Activated CD8-positive, alpha-beta memory T cell treated with anti-CD3 and anti-CD28 coated beads, Interleukin-2, amount 10 ng/mL, durations not matched to agents 7 days and 5 days (primary cell): ENCODE measurements at places on chromosomes 1 and 21. TPM values are rescaled to one million over a fixed set of nuclear protein-coding genes. Genes with fewer than 3 reads are reported as not detected.

The NUDT4B gene
- total RNA-seq, result not detected

The SYT14 gene
- not detected for total RNA-seq

The KRTAP19-1 gene
- total RNA-seq, result not detected

DNA sequence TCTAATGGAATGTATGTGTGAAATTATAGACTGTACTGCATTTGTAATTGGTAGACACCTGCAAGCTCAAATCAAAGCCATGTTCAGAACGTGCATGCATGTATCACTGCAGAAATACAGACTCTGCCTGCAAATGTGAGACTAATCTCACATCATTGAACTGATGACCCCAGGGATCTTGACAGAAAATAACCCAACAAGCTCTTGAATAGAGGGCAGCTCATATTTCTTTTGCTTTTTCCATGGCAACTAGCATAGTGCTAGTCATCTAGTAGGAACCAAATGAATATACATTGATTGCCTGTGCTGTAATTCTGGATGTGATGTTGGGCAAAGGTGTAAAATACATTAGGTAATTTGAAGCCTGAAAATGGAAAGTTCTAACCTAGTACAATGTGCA, 62.4 kb downstream of the PTPRC start:
- peaks cover 76% of the 10 kb centered on the region for H3K4me1 ChIP-seq
- peaks cover 86% of the 10 kb centered on the region for H3K36me3 ChIP-seq
- no peaks in the 10 kb centered on the region for H3K27me3 ChIP-seq
- no peak overlapping the region for H3K4me3 ChIP-seq
- H3K27ac ChIP-seq, result peak overlapping the region; percentile 69
- no peak for DNase-seq

DNA sequence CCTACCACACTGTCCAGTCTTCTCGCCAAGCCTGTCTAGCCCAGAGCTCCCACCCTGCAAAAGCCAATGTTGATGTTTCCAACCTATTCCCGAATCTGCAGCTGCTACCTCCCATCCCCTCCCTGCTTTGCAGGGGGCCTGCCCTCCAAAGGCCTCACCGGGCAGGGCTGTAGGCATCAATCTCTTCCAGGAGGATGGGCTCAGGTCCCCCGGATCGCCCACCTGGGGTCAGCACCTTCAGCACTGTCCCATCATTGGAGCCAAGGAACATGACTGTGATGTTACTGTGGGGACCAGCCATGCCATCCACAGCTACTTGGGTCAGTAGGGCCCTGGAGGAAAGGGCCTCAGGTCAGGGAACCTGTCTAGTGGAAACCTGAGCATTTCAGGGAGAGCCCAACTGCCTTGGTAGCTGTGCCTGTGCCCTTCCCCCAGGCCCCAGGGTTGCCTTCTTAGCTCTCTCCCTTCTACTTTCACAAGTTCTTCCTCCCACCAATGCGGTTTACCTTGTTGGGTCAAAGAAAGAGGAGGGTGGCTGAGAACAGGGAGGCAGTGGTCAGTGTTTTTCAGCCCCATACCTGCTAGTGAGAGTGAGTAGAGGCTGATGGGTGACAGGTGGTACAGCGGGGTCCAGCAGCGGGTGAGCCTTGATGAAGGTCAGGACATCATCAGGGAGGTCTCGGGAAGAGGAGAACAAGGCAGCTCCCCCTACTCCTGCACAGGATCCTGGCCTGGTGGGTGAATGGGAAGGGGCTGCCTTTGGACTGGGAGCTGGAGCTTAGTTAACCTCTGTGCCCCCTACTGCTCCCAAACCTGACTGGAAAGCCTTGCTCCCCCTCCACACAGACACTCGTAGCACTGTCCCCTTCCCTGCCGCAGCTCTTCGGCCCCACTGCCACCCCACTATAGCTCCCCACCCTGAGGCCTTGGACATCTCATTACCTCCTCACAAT, 10.7 kb downstream of the SEMA6C start:
- no peak overlapping the region for H3K27ac ChIP-seq
- H3K36me3 ChIP-seq, result no peaks in the 10 kb centered on the region
- DNase-seq, result no peak
- no peak overlapping the region for H3K4me3 ChIP-seq
- H3K4me1 ChIP-seq, result peaks cover 13% of the 10 kb centered on the region

GRCh38 chr21:41755934-41756773, 10.7 kb downstream of the RIPK4 start:
- no peaks in the 10 kb centered on the region for H3K4me1 ChIP-seq
- no peak for DNase-seq
- no peaks in the 10 kb centered on the region for H3K36me3 ChIP-seq

DNA sequence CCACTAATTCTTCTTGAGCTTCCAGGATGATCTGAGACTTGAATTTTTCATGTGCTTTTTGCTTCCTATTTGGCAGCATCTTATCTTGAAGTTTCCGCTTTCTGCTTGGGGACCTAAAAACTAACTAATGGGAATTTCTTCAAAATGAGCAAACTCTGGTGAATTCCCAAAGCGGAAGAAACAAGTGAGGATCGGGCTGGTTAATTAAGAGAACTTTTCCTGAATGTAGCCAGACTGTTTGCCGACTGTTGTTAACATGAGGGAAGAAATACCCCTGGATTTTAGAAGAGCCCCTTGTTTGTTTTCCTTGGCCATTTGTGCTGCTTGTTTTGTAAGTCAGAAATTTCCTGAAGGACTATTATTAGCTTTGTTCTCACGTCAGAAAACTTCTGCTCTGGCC, 6.1 kb upstream of the SELE start:
- H3K4me1 ChIP-seq, result no peaks in the 10 kb centered on the region
- DNase-seq, result no peak
- no peak overlapping the region for H3K4me3 ChIP-seq
- peaks cover 29% of the 10 kb centered on the region for H3K27me3 ChIP-seq
- no peaks in the 10 kb centered on the region for H3K36me3 ChIP-seq

DNA sequence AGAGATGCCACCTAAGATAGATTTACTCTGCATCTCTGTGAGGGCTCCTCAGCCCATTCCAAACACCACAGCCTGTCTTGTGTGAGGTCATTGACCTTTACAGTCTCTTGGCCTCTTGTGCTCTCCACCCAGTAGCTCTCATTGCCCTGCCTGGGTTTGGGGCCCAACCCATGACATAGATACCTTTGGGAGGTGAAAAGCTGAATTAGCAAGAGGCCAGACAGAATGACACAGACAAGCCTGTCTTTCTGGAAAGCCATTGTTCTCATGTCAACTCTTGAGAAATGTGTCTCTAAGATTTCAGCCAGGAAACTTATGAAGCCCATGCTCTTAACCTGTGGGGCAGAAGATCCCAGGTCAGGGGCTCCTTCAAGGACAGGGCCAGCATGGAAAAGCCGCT, 18.4 kb upstream of the F3 start:
- H3K4me3 ChIP-seq, result no peak overlapping the region
- H3K36me3 ChIP-seq, result no peaks in the 10 kb centered on the region
- no peaks in the 10 kb centered on the region for H3K4me1 ChIP-seq
- peaks cover 3% of the 10 kb centered on the region for H3K27me3 ChIP-seq
